Stimulated activated CD4-positive, alpha-beta T cell treated with anti-CD3 and anti-CD28 coated beads, TNF-alpha, amount 100 ng/mL, for 1 hour (primary cell): ENCODE measurements at places on chromosomes 13 and 19.

DNA sequence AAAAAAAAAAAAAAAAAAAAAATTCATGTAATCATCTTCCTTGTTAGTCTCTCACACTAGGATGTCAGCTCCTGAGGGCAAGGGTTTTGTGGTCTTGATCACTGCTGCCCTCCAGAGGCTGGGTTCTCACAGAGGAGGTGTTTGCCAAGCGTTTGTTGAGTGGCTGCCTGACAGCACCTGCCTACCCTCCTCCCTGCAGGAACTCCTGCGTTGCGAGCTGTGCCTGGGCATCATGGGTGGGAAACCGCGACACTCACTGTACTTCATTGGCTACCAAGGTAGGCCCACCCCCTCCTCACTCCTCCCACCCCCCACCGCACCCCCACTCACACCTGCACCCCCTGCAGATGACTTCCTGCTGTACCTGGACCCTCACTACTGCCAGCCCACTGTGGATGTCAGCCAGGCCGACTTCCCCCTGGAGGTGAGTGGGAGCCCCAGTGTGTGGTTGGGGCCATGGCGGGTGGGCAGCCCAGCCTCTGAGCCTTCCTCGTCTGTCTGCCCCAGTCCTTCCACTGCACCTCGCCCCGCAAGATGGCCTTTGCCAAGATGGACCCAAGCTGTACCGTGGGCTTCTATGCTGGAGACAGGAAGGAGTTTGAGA, 8.1 kb downstream of the ATG4D start:
- DNase-seq, result no peak

- no peak for DNase-seq
These were observed 18.0 kb upstream of the CD70 start for GRCh38 chr19:6608940-6609339.

- DNase-seq, result no peak
These were observed 463.4 kb downstream of the DIAPH3 start for GRCh38 chr13:59700281-59700680.

- no peak for DNase-seq
These were observed 76.0 kb upstream of the LSM14A start for GRCh38 chr19:34096020-34096915.

DNA sequence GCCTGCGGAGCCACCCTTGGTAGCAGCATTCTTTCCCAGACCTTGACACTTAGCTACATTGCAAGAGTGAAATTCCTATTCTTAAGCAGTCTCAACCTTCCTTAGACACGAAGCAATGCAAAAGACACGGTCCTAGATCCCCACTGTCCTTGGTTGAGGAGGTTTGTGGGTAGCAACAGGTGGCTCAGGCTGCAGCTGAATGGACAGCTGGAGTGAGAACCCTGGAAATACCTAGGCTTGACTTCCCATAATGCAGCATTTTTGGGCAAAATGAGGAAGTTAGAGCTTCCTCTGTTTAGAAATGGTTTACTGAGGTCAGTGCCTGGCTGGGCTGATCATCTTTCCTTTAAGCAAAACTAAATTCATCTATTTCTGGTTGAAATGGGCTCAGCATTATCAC, 296.6 kb downstream of the RFC3 start:
- no peak for DNase-seq

- DNase-seq, result no peak
These were observed 18.3 kb downstream of the CCDC97 start for GRCh38 chr19:41328157-41328841.

- DNase-seq, result no peak
These were observed 9.8 kb upstream of the CPB2 start for GRCh38 chr13:46114613-46115012.

DNA sequence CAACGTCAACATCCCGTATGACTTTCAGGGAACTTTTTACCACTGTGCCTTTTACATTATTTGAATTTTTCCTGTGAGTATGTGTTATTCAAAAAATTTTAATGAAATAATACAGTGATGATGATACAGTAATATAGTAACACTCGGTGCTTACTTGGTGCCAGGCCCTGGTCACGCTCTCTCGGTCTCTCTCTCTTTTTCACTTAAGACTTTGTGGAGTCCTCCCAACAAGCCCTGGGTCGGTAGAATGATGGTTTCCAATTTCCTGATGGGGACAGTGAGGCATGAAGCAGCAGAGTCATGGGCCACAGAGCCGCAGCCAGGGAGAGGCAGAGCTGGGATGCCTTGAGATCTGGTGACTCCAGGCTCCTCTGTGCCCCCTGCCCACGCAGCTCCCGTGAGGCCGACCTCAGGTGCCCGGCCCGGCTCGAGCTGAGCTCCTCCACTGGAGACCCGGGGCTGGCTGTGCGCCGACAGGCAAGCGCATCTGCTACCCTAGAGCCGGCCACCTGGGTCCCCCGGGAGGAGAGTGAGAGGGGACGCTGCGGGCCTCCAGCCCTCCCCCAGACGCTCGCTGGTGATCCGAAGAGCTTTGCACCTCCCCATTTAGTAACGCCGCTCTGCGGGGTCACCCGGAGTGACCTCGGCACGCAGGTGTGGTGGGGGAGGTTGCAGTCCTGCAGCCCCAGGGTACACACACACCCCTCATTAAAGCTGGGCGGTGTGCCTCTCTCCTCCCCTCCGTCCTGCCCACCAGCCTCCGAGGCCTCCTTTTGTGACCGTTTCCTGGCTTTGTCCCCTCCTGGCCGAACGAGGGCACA, 4.4 kb upstream of the SBK3 start:
- no peak for DNase-seq

DNA sequence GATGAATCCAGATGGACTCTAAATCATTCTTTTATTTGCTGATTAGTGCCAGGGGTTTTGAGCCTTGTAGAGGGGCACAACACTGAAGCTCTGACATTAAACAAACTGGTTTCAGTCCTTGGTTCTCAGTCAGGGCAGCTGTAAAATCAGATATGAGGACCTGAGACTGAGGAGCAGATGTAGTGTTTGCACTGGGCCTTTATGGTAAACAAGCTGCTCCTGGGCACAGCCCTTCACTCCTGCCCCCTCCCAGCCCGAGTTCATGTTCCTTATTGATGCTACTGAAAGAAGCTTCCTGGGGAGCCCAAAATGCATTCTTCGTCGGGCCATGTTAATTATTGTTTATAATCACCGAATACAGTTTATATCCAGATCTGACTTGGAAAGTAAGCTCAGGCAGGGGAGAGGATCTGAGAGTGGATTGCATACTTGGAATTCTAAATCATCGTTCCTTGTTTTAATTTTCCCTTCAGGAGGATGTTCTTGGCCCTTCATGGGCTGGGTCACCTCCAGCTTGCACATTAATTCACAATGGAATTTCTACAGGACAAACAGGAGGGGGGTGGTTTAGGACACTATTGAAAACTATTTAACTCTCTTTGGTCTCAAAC, 213.5 kb downstream of the FGF9 start:
- DNase-seq, result no peak

GRCh38 chr13:24651718-24652345, 28.4 kb upstream of the ATP12A start:
- DNase-seq, result no peak

DNA sequence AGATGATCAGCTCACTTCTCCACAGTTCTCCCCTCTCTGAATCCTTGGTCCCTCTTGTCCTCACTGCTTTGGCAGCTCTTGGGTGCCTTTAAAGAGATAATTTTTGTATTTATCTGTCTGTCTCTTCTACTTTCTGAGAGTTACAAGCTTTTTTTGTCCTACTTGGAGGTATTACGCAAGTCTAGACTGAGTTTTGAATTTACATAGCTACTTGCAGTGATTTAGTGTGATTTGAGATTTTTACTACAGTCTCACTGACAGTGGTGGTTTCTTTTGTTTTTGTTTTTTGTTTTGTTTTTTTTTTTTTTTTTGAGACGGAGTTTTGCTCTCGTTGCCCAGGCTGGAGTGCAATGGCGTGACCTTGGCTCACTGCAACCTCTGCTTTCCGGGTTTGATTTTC, 22.1 kb downstream of the URI1 start:
- DNase-seq, result no peak

DNA sequence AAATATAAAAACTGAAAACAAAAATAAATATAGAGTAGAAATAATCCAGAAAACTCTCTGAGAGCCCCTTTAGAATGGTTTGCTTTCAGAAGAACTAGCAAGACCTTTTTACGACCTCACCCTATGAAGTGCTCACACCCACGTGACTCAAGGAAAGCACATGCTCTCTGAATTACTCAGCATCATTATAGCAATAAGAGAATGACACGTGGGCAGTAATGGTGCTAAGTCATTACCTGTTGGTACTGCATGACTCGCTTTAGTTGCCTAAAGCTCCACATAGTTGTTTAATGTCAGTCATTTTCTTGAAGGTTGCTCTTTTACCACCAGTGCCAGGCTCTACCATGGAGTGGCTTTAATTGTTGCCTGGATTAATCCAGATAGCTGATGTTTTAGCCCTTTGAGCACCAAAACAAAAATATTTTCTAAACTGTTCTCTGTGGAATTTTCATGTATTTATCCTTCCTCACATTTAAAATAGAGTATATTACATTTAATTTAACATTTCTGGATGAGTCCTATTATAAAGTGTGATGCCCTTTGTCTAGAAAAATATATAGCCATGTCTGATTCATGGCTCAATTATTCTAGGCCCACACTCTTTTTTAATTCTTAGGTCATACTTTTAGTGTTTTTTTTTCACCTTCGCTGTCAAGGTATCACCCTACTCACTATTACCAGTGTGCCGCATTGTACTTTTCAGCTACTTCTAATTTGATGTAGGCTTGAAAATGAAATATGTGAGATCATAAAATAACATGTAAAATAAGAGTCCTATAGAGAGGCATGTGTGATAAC, 56.8 kb downstream of the THSD1 start:
- no peak for DNase-seq

DNA sequence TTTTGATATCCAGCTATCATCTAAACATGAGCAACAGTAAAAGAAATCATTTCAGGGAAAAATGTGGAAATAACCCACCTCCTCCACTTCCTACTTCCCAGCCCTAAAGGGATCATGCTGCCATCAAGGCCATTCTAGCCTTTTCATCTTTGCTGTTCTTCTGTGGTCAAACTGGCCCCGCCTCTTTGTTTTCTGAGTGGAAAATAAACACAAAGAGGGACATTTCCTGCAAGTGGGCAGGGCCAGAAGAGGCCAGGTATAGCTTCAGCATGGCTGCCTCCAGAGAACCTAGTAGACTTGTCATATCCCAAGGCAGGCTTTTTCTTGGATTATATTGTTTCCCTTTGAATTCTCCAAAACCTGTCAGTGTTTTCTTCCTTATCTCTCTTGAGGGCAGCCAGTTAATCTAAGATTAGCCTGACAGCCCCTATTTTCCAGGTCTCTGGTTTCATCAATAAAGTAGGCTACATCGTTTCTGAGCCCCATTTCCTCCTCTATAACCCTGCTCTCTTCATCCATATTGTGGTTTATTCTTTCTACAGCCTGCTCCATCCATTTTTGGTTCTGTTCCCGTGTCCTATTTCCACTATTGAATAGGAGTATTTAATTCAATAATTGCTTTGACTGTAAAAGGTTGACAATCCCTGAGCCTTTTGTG, 117.6 kb downstream of the GPC6 start:
- no peak for DNase-seq
